Stimulated activated CD8-positive, alpha-beta memory T cell treated with anti-CD3 and anti-CD28 coated beads, Interleukin-15, amount 100 ng/mL, for 24 hours (primary cell): ENCODE measurements at places on chromosomes 2 and 18.

DNA sequence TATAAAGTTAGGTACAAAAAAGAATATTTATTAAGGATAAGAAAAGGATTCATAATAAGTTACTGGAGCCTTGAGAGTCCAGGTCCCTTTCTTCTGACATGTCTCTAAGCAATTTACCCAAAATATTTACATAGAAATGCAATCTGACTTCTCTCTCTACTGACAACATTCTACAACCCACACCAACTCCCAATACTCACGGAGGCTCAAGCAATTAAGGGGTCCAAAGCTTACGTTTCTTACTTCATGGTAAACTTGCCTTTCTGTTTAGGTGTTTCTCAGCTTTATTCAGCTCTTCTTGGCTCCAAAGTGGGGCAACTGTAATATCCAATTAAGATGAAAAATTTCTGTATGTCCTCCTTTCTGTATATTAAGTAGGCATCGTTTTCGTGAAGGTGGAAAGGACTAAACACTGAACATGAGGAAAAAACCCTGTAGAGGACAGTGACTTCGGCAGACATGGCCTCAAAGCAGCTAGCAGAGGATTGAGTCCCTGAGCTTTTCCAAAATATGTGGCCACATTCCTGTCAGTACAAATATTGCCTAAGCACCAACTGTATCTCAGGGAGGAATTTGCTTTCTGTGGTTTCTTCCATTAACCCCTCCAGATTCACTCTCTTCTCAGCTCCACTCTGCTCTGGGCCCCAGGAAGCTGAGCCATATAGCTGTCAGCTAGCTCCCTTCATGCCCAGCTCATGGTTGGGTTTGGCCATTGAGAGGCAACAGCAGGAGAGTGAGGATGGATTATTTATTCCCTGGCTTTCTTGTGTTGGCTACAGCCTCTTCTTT, 67.9 kb upstream of the GLS start:
- DNase-seq: no peak

DNA sequence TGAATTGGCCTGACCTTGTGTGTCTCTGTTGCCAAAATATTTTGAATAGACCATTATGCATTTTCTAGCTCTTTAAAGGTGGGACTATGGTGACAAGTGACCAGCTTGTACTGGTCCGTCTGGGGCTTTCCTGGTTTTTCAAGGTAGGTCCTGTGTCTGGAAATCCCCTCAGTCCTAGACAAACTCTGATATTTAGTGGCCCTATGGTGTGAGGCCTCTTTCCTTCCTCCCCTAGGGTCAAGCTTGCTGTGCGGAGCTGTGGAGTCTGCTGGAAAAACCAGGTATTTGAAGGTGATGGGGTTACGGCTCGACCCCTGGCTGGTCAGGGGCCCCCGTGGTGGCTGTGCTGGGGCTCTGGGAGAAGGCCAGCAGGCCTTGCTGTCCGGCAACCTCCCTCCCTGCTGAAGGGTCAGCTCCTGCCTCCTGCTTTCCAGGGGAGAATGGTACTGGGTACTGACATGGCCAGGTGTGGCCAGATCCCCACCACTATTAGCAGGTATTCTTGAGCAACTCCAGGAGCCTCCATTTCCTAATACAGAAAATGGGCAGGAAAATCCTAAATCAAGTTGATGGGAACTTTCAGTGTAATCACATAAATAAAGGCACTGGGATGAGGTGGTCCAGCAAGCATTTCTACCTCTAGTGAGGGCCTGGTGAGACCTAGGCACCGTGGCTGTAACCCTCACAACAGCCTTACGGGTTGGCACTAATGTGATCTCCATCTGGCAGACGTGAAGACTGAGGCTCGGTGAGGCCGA, 86.2 kb upstream of the HS6ST1 start:
- DNase-seq: no peak

DNA sequence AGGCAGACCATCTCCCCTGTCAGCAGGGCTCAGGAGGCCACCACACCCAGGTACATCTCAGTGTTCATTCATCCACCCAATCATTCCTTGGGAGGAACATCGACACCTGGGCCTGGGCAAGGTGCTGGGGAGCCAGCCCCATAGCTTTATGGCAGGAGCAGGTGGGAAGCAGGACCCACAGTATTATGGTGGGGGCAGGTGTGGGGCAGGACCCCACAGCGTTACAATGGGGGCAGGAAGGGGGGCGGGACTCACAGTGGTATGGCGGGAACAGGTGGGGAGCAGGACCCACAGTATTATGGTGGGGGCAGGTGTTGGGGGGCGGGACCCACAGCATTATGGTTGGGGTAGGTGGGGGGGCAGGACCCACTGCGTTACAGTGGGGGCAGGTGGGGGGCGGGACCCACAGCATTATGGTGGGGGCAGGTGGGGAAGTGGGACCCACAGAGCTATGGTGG, 128.9 kb upstream of the HS6ST1 start:
- no peak for DNase-seq

GRCh38 chr2:219430633-219431615, 3.7 kb upstream of the SPEG start:
- DNase-seq: no peak

DNA sequence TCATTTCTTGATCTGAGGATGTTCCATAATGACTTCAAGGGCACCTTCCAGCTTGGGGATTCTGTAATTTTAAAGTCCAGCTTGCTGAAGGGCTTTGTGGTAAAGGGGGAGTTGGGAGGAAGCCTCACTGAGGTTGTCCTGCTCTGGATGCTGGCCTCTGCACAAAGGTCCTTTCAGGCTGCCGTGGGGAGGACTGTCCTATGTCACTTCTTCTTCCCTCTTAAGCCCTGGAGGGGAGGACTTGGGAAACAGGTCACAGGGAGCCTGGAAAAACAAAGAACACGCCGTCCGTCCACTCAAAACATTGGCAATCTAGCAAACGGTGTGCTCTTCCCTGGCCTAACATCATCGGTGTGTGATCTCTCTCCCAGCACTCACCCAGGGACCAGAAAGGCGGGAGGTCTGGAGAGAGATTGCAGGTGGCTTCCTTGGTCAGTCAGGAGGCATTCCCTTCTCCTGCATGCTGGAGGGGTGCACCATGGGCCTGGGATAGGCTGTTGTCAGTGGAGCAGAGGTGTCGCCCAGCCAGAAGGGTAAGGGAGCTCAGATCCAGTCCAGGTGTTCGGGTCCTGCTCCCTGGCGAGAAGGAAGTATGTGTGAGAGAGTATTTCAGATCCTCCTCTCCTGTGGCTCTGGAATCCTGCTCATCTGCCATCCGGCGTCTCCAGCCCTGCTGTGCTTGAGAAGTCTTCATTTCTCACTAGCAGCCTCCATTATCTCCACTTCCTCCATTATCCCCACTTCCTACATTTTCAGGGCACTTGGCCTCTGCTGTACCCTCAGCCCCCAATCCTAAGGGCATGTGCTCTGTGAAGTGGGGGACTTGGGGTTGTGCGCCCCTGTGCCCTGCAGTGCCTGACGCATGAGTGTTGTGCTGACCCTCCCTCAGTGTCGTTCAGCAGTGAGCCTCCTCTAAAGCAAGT, 20.1 kb downstream of the ASAP2 start:
- DNase-seq: no peak

- no peak for DNase-seq
Measured at GRCh38 chr2:189076572-189076971, 102.4 kb downstream of the COL3A1 start.

GRCh38 chr2:229270551-229271410, at the start of gene PID1:
TSS of gene PID1 (minus strand) at chr2:229271287. CDS start at chr2:229271043, 244 bp downstream.
- no peak for DNase-seq

DNA sequence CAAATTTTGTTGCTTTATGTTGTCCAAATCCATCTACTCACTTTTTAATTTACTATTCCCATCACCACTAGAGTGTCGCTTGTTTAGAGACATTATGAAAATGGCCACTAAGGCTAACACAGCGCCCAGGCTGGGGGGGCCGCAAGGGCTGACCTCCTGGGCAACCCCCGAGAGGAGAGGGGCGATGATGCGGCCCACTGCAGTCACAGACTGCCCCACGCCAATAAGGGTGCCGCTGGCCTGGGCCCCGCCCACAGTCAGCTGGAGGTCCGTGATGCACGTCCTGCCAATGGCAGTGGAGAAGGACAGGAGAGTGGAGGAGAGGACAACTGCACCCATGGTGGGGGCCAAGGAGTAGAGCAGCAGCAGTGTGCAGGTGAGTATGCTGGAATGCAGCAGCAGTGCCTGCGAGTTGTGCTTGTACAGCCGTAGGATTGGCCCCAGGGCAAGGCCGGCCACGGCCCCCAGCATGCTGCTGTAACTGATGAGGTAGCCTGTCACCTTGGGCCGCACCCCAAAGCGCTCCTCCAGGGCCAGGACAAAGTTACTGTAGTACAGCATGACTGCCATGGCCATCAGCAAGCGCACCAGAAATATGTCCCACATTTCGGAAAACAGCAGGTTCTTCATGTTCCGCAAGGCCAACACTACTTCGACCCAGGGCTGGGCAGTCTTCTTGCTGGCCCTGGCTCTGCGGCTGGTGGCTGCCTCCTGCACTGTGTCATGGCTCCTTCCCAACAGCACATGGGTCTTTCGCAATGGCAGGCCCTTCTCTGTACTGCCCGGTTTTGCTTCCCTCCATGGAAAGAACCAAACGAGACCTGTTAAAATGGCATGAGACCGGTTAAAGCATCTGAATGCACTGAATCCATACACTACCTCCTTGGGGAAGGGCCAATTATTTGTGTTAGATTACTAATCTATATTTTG, 43.2 kb upstream of the TMEM182 start:
- no peak for DNase-seq

GRCh38 chr2:201264472-201265173, 4.3 kb downstream of the CASP8 start:
- DNase-seq: no peak

DNA sequence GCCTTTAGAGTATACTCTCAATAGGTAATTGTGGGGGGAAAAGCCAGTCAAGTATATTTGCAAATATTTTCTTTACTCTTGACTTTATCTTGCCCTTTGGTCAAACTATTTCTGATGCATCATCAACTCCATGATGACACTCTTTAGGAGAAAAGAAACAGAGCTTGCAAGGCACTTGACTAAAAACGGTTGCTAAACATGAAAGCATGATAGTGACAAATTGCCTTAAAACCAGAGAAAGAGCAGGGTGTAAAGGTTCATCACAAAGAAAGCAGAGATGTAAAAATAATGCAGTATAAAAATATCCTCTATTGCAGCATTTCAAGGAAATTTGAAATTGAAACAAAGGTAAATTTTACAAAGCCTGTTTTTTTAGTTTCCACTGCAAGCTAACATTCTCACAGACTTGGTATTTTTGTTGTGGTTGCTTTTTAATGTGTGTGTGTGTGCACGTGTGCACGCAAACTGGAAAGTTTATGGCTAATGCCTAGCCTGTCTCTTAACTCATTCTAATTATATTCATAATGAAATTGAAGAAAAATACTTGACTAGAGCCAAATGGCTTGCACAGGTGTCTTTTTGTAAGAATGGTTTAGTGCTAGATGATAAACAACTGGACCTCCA, 503.6 kb downstream of the ARHGAP15 start:
- DNase-seq: no peak

- no peak for DNase-seq
Measured at GRCh38 chr18:58922995-58923394, 58.3 kb downstream of the ZNF532 start.

DNA sequence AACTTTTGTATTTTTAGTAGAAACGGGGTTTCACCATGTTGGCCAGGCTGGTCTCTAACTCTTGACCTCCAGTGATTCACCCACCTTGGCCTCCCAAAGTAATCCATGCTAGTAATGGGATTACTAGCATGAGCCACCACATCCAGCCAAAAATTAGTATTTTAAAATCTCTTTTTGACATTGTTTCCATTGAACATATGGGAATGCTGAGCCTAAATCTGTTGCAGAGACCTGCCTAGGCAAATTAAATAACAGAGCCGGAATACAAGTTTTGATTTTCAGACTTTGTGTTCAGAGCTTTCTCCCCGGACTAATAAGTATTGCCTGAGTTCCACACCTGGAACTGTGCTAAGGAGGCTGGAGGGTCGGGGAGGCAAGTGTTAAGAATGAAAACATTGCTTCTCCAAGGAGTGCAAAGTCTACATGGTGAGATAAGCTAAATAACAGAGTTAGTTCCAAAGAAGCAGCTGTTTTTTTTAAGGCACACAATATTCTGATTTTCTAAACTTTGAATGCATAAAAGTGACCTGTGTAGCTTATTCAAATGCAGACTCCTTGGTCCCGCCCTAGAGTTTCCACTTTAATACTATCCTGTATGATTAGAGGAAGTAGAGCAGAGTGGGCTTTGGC, 150.6 kb upstream of the CELF4 start:
- no peak for DNase-seq

DNA sequence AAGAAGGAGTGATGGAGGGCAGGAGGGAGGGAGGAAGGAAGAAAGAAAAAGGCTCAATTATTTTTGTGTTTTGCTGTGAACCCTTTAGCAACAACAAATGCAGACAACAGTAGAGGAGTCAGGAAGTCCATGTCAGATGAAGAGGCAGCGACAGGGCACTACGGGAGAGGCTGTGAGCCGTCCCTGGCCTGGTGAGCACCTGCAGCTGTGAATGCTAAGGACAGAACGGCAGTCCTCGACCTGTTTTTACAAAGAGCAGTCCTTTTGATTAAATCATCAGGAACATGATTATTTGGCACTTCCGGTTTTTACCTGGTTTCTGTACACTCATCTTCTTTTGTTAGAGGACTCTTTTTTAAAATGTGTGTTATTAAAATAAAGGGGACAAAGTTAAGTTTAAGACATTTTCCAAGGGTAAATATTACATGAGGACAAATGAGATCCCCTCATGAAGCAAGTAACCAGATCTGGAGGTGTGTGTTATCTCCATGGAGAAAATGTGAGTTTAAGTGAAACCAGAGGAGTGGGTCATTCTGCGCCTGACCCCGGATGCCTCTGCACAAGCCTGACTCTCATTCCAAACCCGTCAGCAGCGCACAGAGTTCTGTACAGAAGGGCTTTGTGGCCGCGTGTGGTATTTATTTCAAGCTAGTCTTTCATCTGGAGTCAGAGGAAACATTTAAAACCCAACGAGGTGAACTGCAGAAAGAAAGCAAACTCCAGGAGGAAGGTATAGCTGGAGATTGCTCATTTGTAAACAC, 492.5 kb downstream of the SOX11 start:
- no peak for DNase-seq

DNA sequence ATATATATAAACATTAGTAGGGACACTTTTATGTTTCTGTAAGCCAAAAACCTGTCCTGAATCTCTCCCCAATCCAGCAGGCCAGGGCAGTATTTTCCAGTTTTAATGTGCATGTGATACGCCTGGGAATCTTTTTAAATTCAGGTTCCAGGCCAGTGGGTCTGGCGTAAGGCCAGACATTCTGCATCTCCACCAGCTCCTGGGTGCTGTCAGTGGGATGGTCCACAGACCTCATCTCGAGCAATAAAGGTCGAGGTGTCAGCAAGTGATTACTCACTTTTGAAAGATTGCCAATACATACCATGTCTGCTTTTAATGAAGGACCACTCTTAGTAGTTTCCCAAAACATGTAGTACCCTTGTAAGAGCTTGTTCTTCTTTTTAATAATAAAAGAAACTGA, 189.9 kb upstream of the SH3BP4 start:
- DNase-seq: no peak

- no peak for DNase-seq
Measured at GRCh38 chr2:63078852-63079606, 28.4 kb downstream of the OTX1 start.

GRCh38 chr2:23508066-23508390, 123.0 kb downstream of the KLHL29 start:
- no peak for DNase-seq
